Activated CD4-positive, alpha-beta memory T cell treated with anti-CD3 and anti-CD28 coated beads for 36 hours (primary cell): ENCODE measurements at places on chromosomes 7 and 10. TPM values are rescaled to one million over a fixed set of nuclear protein-coding genes. Genes with fewer than 3 reads are reported as not detected.

GRCh38 chr10:121631365-121632029 lies 33.3 kb upstream of the FGFR2 start:
- H3K36me3 ChIP-seq = no peaks in the 10 kb centered on the region
- H3K4me3 ChIP-seq = no peak overlapping the region
- DNase-seq = no peak

DNA sequence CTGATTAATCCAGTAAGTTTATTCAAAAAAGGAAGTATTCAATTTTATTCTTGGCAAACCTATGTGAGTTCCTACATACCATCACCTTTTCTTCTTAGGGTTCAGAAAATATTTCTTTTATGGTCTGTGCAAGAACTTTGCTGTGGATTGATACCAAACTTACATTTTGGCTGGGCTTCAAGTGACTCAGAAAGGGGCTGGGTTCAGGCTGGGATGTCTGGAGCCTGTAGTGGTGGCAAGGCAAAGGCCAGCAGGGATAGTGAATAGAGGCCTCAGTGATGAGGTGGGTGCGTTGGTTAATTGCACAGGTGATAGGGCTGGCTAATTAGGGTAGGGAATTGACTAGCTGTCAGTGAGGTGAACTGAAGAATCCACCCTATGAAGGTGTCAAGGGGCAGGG lies 40.2 kb upstream of the ATXN7L1 start:
- DNase-seq = no peak
- H3K36me3 ChIP-seq = peaks cover 8% of the 10 kb centered on the region
- H3K4me1 ChIP-seq = no peaks in the 10 kb centered on the region
- H3K27ac ChIP-seq = no peak overlapping the region
- no peaks in the 10 kb centered on the region for H3K27me3 ChIP-seq
- no peak overlapping the region for H3K4me3 ChIP-seq

- DNase-seq = no peak
- no peaks in the 10 kb centered on the region for H3K27me3 ChIP-seq
- H3K27ac ChIP-seq = no peak overlapping the region
- H3K4me1 ChIP-seq = no peaks in the 10 kb centered on the region
- no peaks in the 10 kb centered on the region for H3K36me3 ChIP-seq
- no peak overlapping the region for H3K4me3 ChIP-seq
Measured at GRCh38 chr7:12549106-12549505, 21.4 kb upstream of the SCIN start.

- H3K27me3 ChIP-seq = peaks cover 2% of the 10 kb centered on the region
- H3K27ac ChIP-seq = no peak overlapping the region
- H3K4me1 ChIP-seq = peaks cover 12% of the 10 kb centered on the region
- no peak overlapping the region for H3K4me3 ChIP-seq
Measured at GRCh38 chr7:151454305-151454704, 14.4 kb upstream of the CRYGN start.

GRCh38 chr10:62727934-62728333 lies 76.6 kb upstream of the ADO start:
- H3K27me3 ChIP-seq = peaks cover 4% of the 10 kb centered on the region
- no peak for DNase-seq
- H3K36me3 ChIP-seq = no peaks in the 10 kb centered on the region
- peaks cover 50% of the 10 kb centered on the region for H3K4me1 ChIP-seq

SLC26A5 gene
- not detected for total RNA-seq

OR6B1 gene
- not detected for total RNA-seq
